ENCODE measurements at places on chromosomes 13 and 19. TPM values are rescaled to one million over a fixed set of nuclear protein-coding genes. Genes with fewer than 3 reads are reported as not detected.

DNA sequence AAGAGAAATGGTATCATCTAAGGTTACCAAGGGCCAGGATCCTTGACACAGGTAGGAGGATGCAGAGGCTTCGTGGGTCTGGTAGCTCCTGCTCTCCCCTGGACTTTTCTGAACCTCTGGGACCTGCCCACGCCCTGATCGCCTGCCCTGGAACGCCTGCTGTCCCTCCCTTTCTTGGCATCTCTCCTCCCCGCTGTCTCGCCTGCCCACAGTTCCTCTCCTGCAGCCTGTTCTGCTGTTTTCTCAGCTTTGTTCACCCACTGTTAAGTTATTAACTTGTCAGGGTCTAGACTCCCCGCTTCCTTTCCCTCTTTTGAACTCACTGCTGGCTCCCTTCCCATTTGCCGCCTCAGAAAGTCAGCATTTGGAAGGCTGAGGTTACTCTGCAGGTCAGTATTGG, 19.8 kb downstream of the SERP2 start:
- no peak for DNase-seq

GRCh38 chr13:95503662-95504061, 48.9 kb upstream of the CLDN10 start:
- DNase-seq, result no peak

DNA sequence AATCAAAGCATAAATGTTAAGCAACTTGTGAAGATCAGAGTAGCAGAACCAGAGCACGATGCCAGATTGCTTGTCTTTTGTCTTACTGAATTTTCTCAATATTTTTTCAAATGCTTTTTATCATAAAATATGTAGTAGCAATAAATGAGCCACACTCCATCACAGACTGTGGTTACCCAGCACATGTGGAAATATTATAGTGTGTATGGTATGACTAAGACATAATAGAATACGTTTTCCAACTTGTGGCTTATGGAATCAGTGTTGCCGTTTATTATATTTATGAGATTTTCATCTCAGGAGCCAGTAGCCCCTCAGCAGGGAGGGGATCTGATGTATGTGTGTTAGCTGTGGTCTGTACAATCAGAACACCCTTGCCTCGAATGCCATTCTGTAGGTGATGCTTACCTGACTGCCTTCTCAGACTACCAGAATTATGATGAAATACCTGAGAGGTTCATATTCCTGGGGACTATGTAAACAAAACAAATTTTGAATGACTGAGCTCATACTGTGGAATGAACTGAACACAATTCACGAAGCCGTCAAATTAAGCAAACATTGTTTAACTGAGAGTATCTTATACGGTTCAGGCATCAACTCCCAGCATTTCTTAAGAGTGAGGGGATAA, 1.9 kb downstream of the SCEL start:
- no peak for DNase-seq

GRCh38 chr13:51618626-51619025, 34.4 kb downstream of the WDFY2 start:
- DNase-seq, result no peak

- no peak for DNase-seq
These were observed 160.2 kb downstream of the KLF12 start for GRCh38 chr13:73974051-73974450.

DNA sequence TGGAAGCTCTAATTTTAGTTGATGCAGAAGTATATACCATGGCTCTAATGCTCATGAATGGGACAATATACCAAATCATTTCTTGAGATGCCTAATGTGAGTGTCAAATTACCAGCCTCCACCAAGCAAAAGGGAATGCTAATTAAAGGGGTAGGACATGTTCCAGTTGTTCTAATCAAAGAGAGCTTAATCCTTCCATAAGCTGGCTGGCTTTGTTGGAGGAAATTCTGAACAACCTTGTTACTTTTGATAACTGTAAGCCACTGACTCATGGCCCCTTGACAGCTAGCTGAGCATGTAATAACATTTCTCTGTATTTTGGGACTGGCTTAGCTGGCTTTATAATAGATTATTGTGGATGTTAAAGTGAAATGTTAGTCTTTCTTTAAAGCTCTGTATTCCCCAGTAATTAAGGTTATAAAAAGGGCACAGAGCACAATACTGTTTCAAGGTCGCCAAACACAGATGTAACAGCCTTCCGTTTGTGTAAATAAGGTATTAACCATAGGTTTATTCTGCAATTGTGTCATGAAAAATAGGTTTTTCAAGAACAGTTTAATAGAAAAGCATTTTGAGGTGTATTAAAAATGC, 1194.0 kb downstream of the PCDH9 start:
- DNase-seq, result no peak

DNA sequence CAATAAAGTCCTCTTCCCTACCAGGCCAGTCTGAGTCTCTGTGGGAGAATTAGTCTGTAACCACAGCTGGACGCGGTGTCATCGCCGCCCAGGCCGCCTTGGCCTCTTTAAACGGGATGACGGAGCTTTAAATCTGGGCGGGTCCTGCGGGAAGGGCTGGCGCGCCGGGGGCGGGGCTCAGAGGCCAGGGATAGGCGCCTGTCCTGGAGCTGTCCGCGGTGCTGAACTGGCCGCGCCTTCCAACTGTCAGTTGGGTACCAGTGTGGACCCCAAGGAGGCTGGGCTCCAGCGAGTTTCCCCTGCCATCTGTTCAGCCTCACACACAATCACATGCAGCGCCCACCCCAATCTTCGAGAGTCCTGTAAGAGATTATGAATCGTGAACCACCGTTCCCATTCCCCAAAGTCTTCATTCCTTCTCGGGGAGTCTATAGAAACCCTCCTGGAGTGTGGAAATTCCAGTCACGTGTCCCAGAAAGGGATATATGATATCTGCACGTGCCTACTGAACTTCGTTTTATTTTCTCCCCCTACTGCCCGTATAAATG, 11.5 kb downstream of the APLP1 start:
- DNase-seq, result no peak

- no peak for DNase-seq
These were observed 36.9 kb downstream of the RGCC start for GRCh38 chr13:41494202-41494601.

- DNase-seq, result no peak
These were observed 126.0 kb downstream of the RAP2A start for GRCh38 chr13:97559981-97560380.

- DNase-seq, result peak; percentile 65
These were observed 70.5 kb upstream of the ZNF420 start for GRCh38 chr19:37007587-37008220.

GRCh38 chr19:10544753-10545251, 1.1 kb downstream of the ATG4D start:
- no peak for DNase-seq

DNA sequence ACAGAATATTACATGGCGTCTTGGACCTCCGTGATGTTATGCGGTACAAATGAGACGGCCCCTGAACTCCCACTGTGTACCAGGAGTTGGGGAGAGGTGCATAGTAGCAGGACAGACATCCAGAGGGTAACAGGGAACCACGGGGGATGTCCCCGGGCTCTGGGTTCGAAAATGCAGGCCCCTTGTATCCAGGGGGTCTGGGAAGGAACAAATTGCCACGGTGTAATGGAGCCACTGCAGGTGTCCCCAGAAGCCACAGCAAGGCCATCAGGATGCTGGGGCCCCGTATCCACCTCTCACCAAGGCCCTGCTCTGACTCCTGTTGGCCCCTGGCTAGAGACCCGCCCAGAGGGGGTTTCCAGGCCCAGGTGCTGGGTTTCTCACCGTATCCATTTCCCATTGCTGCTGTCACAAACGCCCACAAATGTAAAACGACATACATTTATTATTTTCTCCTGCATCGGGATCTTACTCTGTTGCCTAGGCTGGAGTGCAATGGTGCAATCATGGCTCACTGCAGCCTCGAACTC, 77.8 kb downstream of the INSR start:
- no peak for DNase-seq

- DNase-seq, result no peak
These were observed 189.1 kb downstream of the FGF14 start for GRCh38 chr13:102212729-102213128.

DNA sequence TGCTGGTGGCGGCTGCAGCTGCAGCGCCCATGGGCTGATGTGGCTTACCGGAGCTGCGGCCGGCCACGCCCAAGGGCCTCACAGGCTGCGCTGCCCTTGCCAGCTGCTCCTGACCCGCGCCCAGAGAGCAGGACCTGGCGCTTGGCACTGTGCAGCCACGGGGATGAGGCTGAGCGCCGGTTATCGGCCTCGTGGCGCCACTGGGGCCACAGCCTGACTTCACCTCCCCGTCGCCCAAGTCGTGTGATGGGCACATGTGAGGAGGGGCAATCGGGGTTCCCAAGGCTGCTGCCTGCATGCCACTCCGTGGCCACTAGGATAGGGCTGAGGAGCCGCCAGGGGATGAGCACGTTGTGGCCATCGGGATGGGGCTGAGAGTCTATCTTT, 77.2 kb upstream of the PABPC3 start:
- no peak for DNase-seq

DNA sequence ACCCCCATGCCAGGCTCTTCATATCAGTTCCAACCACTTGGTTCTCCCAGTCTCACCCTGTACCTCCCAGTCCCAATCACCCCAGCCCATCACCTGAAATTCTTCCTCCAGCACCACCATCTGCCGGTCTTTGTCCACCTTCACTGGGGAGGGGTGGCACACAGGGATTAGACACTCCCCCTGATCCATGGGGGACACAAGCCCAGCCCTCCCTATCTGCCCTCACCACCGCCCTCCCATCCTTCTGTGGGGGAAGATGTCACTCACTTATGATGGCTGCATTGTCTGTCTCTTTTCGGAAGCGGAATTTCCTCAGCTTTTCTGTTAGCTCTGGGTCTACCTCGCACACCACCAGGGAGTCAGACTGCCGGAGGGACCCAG, 685 bp downstream of the GMFG start:
- no peak for DNase-seq

- no peak for DNase-seq
These were observed 21.4 kb downstream of the PABPC3 start for GRCh38 chr13:25117312-25117711.

DNA sequence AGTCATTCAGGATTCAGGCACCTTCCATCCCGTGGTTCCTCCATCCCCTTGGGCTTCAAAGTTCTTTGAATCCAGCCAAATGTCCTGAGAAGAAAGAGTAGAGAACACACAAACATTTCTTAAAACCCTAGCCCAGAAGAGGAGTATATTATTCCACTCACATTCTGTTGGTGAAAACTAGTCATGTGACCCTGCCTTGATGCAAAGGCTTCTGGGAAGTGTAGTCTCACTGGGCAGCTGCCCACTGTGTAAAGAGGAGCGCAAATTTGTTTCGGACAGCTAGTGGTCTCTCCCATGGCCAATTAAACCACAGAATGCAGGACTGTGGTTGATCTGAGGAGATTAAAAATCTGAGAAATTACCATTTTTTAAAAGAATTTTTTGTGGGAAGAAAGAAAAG, 304.4 kb downstream of the SUCLA2 start:
- DNase-seq, result no peak

GRCh38 chr13:40368127-40368891, 298.1 kb downstream of the FOXO1 start:
- DNase-seq, result no peak

DNA sequence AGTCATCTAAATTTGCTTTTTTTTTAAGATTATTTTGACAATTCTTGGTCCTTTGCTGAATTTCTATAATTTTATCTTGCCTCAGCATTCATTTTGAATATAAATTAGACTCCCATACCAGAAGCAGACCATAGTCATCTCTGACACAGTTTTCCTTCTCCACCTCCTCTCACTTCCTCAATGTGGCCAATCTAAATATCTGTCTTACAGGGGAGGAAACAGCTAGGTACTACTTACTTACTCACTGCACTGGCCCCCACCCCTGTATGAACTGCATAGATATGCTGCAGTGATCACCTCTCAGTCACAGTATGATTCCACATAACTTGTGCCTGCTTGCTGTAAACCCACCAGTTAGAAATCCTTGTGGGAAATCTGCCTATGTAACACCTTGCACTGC, 665.6 kb downstream of the FGF9 start:
- DNase-seq, result no peak

DNA sequence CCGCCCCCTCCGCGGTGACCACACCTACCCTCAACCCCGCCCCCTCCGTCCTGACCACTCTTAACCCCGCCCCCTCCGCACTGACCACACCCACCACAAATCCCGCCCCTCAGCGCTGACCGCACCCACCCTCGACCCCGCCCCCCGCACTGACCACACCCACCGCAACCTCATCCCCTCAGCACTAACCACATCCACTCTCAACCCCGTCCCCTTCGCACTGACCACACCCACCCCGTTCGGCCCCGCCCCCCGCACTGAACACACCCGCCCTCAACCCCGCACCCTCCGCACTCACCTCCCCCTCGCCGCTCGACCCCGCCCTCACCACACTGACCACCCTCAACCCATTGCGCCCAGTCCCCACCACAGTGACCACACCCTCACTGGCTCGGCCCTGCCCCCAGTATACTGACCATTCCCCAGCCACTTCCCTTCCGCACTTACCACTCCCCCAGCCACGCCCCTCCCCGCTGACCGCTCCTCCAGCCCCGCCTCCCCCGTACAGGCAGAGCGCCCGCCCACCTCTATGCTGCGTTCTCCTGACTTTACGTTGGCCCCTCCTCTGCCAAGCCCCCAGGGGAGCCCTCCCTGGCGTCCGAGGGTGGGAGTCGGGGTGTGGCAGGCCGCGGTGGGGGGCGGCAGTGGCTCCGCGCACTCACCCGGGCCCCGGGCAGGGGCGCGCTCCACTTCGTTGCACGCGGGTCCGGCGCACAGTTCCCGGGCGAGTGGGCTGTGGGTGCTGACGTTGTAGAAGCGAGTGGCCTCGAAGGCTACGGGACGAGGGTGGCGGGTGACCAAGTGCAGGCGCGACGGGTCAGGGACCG, 8.4 kb downstream of the F2RL3 start:
- DNase-seq, result peak; percentile 65

DNA sequence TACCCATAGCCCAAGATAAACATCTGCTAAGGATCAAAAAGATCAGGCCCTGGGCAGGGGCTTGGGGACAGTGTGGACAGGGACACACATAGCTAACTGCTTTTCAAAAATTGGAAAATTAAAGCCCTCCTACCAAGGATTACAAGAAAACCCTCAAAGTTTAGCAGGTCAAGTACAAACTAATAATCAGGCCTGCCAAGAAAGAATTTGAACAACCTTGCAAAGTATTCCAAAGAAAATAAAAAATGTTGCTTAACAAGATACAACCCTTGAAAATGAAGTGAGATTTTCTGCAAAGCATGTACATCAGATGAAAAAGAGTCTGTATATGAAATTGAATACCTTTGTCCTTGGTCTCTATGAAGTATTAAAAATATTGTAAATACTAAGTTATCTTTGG, 67.3 kb downstream of the KLF12 start:
- DNase-seq, result no peak

ZNF607 gene
- polyA plus RNA-seq, result 15.7 TPM

BABAM1 gene
- 97.1 TPM for polyA plus RNA-seq

BIVM gene
- polyA plus RNA-seq, result 47.5 TPM

KDELR1 gene
- polyA plus RNA-seq, result 206 TPM

LYPD3 gene
- 1.3 TPM for polyA plus RNA-seq

RNF113B gene
- not detected for polyA plus RNA-seq

ZNF577 gene
- 50.2 TPM for polyA plus RNA-seq

ZNF709 gene
- polyA plus RNA-seq, result 8.6 TPM

ZNF829 gene
- polyA plus RNA-seq, result 7.1 TPM

C19orf33 gene
- 10.7 TPM for polyA plus RNA-seq

SMARCA4 gene
- 143 TPM for polyA plus RNA-seq

GCDH gene
- polyA plus RNA-seq, result 30.4 TPM

GRIN3B gene
- polyA plus RNA-seq, result 0.38 TPM

NAA16 gene
- polyA plus RNA-seq, result 31.8 TPM

PRSS57 gene
- 0.13 TPM for polyA plus RNA-seq

PDX1 gene
- not detected for polyA plus RNA-seq

ZNF93 gene
- 19.5 TPM for polyA plus RNA-seq

SHISA2 gene
- 63.3 TPM for polyA plus RNA-seq

Data from right renal cortex interstitium (tissue), 3 donors.